ENCODE measurements at places on chromosomes 11 and 22. TPM values are rescaled to one million over a fixed set of nuclear protein-coding genes. Genes with fewer than 3 reads are reported as not detected.

The POTEH gene
- total RNA-seq, result 0.82 TPM

The GPR83 gene
- not detected for total RNA-seq

The RIC3 gene
- 2.9 TPM for total RNA-seq

- no peak overlapping the region for H3K4me3 ChIP-seq
- H3K4me1 ChIP-seq, result no peaks in the 10 kb centered on the region
- no peak overlapping the region for H3K27ac ChIP-seq
- DNase-seq, result no peak
Observed at GRCh38 chr11:49432242-49432848, 223.9 kb upstream of the FOLH1 start.

DNA sequence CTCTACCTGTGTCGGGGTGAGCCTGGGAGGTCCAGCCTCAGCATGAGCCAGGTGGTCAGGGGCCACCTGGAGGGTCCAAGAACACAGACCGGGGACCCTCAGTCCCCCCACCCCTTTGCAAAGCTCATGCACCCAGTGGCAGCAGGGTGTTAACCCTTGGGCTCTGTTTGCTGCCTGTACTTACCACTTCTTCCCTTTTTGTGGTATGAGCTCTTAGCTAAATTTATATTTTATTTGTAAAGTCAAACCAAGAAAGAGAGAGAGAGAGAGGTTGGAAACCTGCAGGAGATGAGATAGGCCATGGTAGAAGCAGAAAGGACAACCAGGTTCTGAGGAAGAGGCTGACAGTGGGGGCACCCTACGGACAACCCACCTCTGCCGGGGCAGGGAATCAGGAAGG is 29.9 kb downstream of the IL10RA start:
- H3K36me3 ChIP-seq, result no peaks in the 10 kb centered on the region
- H3K27ac ChIP-seq, result no peak overlapping the region
- no peaks in the 10 kb centered on the region for H3K27me3 ChIP-seq
- no peak overlapping the region for H3K4me3 ChIP-seq

DNA sequence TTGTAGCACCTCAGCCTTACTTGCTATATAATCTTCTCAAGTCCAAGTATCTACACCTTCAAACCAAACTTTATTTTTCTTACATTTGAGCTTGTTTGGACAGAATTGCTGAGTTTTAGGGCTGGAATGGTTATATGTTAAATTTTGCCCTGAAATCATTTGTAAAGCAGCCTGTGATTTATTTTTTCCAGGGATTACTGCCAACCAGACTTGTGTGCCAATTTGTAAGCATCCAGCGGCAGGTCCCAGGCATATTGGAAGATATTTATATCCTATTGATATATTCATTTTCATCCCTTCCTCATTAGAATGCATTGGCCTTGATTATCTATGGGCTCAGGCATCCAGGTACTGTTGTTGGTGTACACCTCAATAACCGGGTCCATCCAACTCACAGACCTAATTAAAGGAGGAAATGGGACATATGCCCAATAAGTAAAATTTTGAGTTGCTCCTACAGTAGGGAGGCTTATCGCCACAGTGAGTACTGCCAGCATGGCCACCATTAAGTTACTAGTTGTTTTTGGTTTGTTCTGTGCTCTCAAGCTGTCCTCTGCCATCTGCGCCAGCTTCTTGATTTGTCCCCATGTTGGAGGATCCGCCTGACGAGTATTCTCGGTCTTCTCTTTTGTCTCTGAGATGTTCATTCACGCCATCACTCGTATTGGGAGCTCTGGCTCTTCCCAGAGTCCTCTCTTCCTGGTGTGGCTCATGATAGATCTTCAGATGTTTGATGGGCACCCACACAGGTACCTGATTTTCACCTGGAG is 9.8 kb upstream of the DNAJB13 start:
- H3K27ac ChIP-seq, result no peak overlapping the region
- no peaks in the 10 kb centered on the region for H3K36me3 ChIP-seq
- no peak overlapping the region for H3K4me3 ChIP-seq
- H3K27me3 ChIP-seq, result no peaks in the 10 kb centered on the region
- no peaks in the 10 kb centered on the region for H3K4me1 ChIP-seq
- DNase-seq, result no peak

GRCh38 chr11:37512156-37512780 is 914.2 kb upstream of the RAG2 start:
- H3K27me3 ChIP-seq, result no peaks in the 10 kb centered on the region
- H3K36me3 ChIP-seq, result no peaks in the 10 kb centered on the region
- H3K27ac ChIP-seq, result no peak overlapping the region
- no peak for DNase-seq

The PLEKHB1 gene
- 2.6 TPM for total RNA-seq

The SYT7 gene
- total RNA-seq, result not detected

The KRTAP5-8 gene
- not detected for total RNA-seq

The LRRC32 gene
- 20.8 TPM for total RNA-seq

DNA sequence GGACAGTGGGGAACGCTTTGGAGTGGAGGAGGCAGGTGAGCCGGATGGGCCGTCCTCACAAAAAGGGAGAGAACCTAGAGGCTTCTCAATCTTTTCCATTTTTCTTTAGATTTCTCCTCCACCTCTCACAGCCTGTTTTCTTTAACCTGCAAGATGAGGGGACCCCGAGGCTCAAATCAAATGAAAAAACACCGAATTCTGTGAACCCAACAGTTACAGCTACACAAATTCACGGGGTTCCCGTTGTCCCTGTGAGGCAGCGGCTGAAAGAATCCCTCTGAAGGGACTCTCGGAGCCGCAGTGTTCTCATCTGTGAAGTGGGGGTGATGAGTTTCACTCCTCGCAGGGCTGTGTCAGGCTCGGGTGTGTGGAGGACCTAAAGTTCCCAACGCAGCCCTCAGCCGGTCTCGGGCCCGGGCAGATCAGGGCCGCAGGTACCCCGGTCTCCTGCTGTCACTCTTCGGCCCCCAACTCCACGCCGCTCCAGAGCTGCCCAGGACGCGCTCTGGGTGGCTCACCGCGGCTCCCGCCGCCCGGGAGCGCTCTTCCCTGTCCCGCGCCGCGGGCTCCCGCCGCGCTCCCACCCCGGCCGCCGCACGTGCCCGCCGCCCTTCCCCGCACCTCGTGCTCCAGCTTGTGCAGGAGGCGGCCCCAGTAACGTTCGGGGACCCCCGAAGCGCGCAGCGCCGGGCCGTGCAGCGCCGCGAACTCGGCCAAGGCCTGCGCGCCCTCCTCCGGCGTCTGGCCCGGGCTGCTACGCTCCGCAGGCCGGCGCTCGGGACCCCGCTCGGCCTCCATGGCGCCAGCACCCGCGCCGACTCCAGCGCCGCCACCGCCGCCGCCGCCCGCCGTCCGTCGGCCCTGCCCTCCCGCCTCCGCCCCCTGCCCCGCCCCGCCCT is at the start of gene TTLL12:
Gene TTLL12, minus strand, starts transcription at position 863 of the 899 bp plus-strand sequence. Its CDS starts 65 bp downstream, at position 798.
- H3K4me3 ChIP-seq, result peak within 1 kb of the TSS; percentile 86
- no peaks in the 10 kb centered on the region for H3K27me3 ChIP-seq
- H3K27ac ChIP-seq, result peak within 1 kb of the TSS; percentile 85
- no peak for DNase-seq
- peaks cover 10% of the 10 kb centered on the region for H3K4me1 ChIP-seq
- no peaks in the 10 kb centered on the region for H3K36me3 ChIP-seq

DNA sequence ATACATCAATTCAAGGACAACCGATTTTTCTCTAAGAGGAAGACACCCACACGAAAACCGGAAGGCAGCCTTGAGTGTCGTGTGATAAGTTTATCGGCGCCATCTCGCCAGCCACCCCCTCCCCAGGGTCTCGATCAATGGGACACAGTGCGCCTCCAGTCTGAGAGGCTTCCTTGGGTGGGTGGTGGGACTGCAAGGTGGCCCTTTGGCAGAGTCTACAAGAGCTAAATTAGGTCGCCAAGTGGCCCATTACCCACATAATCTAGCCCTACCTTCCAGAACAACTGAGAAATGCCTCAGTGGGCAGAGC is 64.0 kb downstream of the CD6 start:
- H3K4me3 ChIP-seq, result no peak overlapping the region
- H3K27ac ChIP-seq, result no peak overlapping the region
- H3K27me3 ChIP-seq, result no peaks in the 10 kb centered on the region
- no peaks in the 10 kb centered on the region for H3K4me1 ChIP-seq

DNA sequence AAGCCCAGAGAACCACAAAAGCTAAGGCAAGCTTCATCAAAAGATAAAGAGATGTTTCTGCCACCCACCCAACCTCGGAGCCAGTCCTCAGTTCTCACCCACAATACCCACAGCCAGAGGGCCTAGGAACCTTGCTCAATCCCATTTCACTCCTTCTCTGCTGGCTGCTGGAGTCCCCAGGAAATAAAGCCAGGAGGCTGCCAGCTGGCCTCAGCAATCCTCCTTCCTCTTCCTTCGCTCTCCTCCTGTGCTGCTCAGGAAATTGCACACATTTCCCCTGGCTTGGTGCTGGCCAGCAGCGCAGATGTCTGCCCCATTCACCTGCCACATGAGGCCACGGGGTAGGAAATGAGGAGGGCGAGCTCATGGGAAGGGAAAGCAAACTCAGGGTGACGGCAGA is 91.8 kb upstream of the LDLRAD3 start:
- no peak overlapping the region for H3K4me3 ChIP-seq
- H3K27ac ChIP-seq, result no peak overlapping the region
- H3K27me3 ChIP-seq, result peaks cover 4% of the 10 kb centered on the region
- no peaks in the 10 kb centered on the region for H3K4me1 ChIP-seq
- H3K36me3 ChIP-seq, result no peaks in the 10 kb centered on the region
- no peak for DNase-seq

The OR10A2 gene
- total RNA-seq, result not detected

DNA sequence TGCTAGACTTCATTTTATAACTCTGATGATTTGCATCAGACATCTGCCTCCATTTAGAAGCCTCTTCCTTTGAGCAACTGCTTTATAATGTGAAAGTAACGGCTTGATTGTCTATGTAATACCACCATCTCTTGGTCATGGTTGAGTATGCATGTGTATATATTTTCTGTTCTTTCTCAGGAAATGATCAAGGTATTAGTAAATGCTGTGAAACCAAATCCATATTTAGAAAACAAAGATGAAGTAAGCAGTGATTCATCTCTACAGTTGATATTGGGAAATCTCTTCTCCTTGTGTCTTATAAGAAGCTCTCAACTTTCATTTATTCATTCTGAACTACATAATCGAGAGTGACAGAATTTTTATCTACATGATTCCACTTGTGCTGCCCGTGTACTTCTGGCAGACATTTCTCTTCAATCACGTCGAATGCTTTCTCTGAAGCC is 104.6 kb upstream of the ANO3 start:
- H3K4me1 ChIP-seq, result no peaks in the 10 kb centered on the region
- DNase-seq, result peak; percentile 24
- no peaks in the 10 kb centered on the region for H3K27me3 ChIP-seq
- no peak overlapping the region for H3K4me3 ChIP-seq

DNA sequence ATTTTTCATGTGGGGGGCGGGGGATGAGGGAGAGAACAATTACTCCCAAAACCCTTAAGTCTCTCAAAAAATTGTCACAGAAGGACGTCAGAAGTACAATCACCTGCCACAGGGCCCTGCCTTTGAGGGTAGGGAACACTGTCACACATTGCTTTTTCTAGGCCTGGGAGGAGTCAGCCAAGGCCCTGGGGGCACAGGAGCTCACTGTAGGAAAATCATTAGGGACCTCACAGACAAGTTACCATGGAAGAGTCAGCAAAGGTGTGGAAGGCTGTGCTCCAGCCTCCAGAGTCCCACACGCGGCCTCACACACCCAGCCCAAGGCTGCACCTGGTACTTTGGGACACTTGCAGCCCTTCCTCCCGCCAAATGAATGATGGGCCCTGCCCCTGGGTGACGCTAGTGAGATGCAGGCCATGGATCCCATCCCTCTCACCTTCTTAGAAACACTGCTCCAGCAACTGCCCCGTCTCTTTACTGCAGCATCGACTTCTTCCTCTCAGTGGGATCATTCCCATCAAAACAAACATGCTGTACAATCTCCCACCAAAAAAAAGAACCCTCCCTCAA is 3.3 kb downstream of the PLEKHA7 start:
- H3K4me3 ChIP-seq, result no peak overlapping the region
- H3K36me3 ChIP-seq, result no peaks in the 10 kb centered on the region
- no peak for DNase-seq
- H3K4me1 ChIP-seq, result no peaks in the 10 kb centered on the region

DNA sequence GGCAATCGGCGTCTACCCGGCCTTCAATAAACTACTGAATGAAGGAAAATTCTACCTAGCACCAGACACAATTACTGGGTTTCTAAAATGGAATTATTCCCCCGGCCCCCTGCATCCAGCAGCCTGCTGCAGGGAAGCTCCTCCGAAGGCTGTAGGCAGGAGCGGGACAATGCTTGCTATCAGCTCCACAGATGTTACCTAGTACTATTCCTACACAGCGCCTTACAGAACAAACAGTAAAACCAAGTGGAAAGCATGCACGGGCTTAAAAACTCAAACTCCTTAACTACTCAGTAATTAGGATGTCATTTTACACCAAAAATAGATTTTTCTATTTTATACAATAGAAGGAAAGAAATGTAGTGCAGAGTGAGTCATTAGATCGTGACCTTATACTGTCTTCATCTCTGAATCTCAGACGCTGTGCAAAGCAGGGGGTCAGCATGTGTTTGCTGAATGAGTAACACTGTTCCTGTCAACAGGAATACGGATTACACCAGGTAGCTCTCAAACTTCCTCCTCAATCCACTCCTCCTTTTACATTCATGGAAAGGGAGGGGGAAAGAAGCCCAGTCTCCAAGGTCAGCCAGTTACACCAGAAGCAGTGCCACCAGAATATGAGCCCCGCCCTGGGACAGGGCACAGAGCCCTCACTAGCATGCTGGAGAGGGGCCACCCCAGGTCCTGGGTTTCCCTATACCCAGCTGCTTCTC is 74.9 kb downstream of the PACSIN2 start:
- H3K4me3 ChIP-seq, result no peak overlapping the region
- no peak for DNase-seq
- H3K4me1 ChIP-seq, result peaks cover 36% of the 10 kb centered on the region
- peaks cover 7% of the 10 kb centered on the region for H3K36me3 ChIP-seq

DNA sequence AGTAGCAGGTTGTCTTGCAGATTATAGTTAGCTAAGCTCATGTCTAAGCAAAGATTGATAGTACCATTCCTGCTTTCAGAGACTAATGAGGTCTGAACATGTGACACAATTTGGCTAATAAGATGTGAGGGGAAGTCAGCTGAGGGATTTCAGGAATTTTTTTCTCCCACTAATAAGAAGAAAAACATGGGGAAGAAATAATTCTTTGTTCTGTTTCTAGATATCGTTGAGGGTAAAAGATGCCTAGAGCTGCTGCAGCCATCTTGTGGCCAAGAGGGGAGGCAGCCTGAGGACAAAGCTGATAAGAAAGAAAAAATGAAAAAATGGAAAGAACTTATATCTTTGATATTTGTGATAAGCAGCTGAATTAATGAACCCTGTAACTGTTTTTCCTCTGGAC is 1334.4 kb downstream of the LRRC4C start:
- H3K27me3 ChIP-seq, result no peaks in the 10 kb centered on the region
- H3K36me3 ChIP-seq, result no peaks in the 10 kb centered on the region
- H3K27ac ChIP-seq, result no peak overlapping the region
- H3K4me1 ChIP-seq, result no peaks in the 10 kb centered on the region
- DNase-seq, result no peak

DNA sequence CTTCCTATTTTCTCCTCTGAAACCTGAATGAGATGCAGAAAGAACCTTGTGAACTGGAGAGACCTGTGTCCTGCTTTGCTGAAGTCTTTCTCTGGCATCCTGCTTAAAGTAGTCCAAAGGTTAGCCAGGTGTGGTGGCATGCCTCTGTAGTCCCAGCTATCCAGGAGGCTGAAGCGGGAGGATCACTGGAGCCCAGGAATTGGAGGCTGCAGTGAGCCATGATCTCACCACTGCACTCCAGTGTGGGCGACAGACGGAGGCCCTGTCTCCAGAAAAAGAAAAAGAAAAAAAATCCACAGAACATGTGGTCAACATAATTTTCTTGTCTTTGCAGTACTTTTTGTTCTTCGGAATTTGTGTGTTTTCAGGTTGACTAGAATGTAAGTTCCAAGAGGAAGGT is 2.3 kb upstream of the KREMEN1 start:
- H3K27me3 ChIP-seq, result peaks cover 5% of the 10 kb centered on the region
- DNase-seq, result no peak
- H3K36me3 ChIP-seq, result no peaks in the 10 kb centered on the region
- no peak overlapping the region for H3K4me3 ChIP-seq
- H3K4me1 ChIP-seq, result no peaks in the 10 kb centered on the region

The CASP12 gene
- total RNA-seq, result not detected

Measured in GM12878 (cell line).